ENCODE measurements at places on chromosomes 2 and 18.

- no peak for DNase-seq
Measured at GRCh38 chr18:35637227-35637626, 55.7 kb downstream of the GALNT1 start.

GRCh38 chr18:46718501-46719341, 38.1 kb downstream of the ST8SIA5 start:
- DNase-seq: no peak

- no peak for DNase-seq
Measured at GRCh38 chr2:18910843-18911242, 321.5 kb upstream of the NT5C1B start.

DNA sequence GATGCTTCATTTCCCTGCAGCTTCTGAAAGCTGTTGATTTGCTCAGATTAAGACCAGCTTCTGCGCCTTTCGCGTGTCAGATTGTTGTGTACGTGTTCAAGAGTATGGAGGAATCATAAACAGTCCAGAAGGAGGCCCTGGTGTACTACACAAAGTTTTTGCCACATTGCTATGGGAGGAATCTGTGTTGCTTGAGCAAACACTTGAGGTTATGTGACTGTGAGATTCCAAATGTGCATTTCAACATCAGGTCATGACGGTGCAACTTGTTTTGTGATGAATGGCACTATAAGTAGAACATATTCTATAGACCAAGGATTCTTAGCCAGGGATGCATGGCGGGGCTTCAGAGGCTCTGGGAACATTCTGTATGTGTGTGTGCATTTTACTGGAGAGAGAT, 35.0 kb downstream of the SRSF7 start:
- DNase-seq: no peak

GRCh38 chr2:38344813-38345212, 32.3 kb downstream of the ATL2 start:
- DNase-seq: no peak

DNA sequence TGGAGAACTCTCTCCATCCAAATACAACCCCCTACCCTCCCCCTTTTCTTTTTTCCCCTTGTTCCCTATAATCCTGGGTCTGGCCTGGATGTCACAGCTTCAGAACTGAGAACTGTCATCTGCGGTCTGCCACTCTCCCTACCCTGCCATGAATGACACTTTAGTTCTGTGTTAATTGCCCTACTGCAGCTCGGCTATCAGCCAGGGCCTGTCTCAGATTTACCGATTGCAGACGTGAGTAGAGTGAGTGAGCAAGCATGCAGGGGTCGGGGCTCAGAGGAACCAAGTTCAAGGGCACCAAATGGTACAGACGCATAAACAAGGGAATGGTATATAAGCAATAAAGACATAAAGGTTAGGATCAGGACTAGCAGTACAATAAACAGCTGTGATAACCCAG, 967.8 kb downstream of the BCL11A start:
- no peak for DNase-seq

- no peak for DNase-seq
Measured at GRCh38 chr2:121999264-121999663, 243.8 kb downstream of the TSN start.

- no peak for DNase-seq
Measured at GRCh38 chr18:55243857-55244256, 284.6 kb upstream of the CCDC68 start.

DNA sequence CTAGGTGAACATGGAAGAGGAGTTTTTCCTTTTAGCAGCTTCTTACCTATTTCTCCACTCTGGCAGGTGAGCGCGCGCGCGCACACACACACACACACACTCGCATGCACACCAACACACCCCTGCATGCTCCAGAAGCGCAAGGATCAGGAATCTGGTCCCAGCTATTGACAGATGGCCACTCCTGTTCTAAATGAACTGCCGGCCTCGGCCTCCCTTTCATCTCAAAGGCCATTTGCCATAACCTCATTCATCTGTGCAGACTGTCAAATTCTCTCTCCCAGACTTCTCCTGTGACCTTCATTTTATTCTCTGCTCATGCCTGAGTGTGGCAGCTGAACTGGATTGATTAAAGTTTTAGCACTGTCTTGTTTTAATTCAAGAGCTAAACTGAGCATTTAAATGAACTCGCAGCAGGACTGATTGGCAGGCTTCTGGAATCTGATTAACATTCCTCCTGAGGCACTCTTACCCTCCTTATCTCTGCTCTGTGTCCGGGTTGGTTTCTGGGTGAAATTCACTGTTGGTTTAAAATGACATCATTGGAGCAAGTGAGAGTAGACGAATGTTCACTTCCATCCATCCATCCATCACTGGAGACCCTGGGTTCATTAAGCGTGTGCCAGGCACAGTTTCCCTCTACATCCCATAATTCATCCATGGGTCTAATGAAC, 58.8 kb downstream of the FECH start:
- DNase-seq: no peak

GRCh38 chr2:222993920-222994650, 57.9 kb upstream of the KCNE4 start:
- DNase-seq: no peak

DNA sequence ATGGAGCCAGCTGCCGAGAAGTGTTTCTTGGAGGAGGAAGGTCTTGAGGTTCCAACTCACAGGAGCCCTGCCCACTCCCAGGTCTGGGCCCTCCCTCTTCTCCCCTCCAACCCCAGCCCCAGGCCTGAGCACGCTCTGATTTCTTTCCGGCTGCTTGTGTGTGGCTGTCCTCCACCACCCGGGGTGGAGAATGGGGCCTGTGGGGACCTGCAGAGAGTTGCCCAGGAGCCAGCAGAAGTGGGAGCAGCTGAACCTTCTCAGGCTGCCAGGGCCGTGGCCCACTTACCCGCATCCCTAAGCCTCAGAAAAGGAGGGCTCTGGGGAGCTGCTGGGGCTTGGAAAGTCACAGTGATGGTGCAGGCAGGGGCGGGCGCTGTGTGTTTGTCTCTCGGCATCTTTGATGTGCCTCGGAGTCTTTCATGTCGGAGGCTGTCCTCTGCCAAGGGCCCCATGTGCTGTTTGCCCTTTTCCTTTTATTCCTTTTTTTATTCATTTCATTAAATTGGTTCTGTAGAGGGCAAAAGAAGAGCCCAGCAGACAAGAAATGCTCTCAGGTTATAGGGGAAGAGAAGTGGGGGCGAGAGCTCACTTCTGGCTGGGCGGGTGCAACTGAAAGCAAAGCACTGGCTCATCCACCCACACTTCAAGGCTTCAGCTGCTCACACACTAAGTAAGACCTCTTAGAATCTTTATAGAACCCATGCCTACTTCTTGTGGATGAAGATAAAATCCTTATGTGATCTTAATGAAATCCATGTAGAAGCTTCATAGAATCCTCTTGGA, 52.5 kb downstream of the SDC1 start:
- DNase-seq: no peak

DNA sequence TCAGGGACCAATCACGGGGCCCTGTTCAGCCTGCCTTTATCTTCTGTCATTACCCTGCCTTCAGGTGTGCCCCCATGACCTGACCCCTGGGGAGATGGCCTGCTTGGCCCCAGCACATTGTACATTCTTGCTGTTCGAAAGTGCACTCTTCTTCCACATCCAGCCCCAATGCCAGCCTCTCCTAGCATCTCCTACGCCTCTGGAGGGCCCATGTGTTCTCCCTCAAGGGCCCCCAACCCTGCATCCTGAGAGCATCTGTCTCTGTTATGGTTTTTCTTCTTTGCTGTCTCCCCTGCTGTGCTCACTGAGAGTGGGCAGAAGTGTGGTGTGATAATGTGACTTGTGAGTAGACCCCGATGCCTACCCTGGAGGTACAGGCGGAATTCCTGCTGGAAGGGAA, 41.5 kb upstream of the OTOS start:
- no peak for DNase-seq

- peak; percentile 39 for DNase-seq
Measured at GRCh38 chr18:26133652-26134051, at the start of gene PSMA8. PSMA8 (plus strand) TSS chr18:26133869; CDS start chr18:26133966, 97 bp downstream.

GRCh38 chr18:21117409-21118131, 6.0 kb upstream of the ROCK1 start:
- no peak for DNase-seq

- no peak for DNase-seq
Measured at GRCh38 chr2:200130762-200131166, 175.4 kb downstream of the MAIP1 start.

DNA sequence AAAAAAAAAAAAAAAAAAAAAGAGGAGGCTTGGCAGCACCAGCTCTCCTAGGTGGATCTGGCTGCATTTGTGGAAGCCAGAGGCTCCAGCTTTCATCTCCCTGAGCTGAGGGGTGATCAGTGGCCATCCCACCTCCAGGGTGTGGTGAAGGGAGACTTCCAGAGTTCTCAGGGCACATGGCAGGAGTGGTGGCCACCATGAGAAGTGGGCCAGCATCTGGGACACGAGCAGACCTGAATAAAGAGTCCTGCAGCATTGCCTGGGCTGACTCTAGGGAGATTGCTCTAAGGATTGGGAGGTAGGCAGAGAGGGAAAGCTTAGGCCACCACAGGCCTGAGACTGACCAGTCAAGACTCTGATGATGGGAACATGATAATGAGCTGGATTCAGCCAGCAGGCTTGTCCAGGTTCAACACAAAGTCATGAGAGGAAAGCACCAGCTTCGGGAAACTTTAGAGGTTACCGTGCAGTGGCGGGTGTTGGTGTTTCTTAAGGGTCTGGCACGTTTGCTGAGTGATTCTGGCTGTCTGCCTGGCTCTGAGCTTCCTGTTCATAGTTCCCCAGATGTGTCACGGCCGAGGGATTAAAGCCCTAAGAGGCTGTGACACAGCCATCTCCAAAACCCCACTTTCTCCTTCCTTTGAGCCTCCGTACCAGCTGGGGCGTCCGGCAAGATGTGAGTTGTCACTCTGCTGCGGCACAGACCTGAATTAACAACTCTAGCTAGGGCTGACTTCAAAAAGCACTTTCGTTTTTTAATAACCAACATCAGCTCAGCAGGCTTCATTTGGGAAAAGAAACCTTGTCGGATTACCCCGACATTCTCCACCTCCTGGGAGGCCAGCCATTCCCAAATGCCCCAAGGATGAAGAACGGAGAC, 38.3 kb upstream of the IL1R1 start:
- peak; percentile 22 for DNase-seq

DNA sequence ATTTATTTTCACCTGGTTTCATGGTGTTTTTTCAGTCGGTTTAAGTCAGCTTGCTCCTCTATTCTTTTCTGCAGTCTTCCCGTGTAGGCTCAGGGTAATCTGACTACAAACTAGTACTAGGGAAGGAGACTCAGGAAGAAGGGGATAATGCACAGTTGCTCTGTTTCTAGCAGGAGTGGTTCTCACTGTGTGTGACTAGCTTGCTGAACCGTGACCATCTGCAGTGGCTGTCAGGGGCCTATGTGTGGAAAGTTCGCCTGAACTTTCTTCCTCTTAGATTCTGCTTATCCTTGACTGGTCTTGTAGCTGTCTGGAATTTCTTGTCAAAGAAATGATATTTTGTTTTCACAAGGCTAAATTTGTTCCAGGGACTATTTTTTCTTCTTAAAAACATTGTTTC, 46.3 kb upstream of the AQP4 start:
- no peak for DNase-seq

DNA sequence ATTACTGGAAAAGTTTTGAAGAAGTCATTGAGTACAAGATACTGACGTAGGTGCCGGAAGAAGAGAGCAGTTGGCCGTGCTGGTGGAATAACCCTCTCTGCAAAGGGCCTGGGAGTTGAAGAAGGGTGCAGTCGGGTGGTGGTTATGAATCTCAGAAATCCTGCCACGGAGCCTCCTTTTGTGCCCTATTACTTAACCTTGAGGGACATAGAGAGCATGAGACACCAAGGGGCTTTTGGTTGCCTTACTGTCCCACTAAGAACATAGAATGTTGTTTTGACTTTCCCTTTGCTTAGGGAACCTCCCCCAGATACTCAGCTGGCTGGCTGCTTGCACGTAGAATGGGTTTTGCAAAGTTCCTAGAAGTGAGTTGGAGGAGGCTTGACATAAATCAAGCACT, 1.3 kb upstream of the CD28 start:
- DNase-seq: no peak

DNA sequence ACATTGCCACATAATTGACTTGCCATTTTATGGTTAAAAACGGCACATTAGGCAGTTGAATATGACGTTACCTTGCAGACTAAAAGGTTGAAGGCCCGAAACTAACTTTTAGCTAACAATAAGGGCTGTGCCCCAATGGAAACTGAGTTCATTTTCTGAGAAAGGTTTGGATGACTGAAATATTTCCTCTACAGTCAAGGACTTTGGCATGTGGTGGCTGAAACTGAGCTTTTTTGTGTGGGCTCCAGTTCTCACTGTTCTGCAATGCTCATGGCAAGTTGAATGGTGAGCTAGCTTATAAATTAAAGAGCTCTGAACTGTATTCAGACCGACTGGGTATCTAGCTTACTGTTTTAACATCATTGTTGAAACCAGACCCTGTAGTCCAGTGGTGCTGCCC, 23.8 kb upstream of the TXNDC2 start:
- DNase-seq: no peak

GRCh38 chr2:157439824-157440186, 4.1 kb downstream of the CYTIP start:
- no peak for DNase-seq

DNA sequence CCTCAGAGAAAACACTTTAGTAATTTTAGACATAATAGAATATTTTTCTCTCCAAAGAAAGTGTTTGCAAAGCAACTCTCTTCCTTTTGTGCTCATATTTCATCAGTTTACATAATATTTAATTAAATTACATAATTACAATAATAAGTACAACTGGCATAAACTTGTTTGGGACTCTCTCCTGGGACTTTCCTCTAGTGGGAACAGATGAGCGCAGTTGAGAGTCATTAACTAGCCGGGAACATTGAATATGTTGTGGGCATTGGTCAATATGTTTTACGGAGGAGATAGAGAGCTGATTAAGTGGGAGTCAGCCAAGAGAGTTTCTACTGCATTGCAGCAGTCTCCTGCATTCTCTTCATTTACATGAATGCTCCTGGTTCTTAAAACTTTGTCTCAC, 607.7 kb downstream of the ARHGAP15 start:
- no peak for DNase-seq

DNA sequence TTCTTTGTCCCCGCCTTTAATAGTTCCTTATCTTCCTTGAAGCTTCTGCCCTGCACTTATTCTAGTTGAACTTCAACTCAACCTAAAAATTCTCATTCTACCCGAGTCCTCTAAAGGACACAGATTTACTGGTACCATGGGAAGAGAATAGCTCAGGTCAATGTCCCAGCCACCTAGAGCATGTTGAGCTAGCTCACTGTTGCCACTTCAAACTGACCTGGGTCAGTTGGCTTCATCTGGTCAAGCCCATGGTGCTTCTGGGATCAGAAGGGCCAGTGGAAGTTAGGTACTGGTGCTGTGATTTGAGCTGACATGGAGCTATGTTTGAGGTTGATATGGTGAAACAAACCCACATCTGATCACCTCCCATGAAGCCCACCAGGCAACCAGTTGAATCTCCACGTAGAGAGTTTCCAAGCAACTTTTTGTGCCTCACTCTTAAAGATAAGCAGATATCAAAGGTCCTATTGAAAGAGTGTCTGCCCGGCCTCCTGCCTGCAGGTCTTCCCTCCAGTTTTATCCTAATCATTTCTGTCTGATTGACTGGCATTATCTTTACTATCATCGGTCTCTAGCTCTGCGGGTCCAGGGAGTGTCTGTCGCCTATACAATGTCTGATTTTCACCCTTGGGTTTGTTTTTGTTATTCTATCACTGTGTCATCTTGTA, 17.2 kb downstream of the GREB1 start:
- DNase-seq: no peak

- no peak for DNase-seq
Measured at GRCh38 chr2:218086478-218086877, 17.4 kb downstream of the RUFY4 start.
